NCI-H1436 treated with DMSO at 0.1 percent for 48 hours (cell line): ENCODE measurements at places on chromosomes 16 and 17.

DNA sequence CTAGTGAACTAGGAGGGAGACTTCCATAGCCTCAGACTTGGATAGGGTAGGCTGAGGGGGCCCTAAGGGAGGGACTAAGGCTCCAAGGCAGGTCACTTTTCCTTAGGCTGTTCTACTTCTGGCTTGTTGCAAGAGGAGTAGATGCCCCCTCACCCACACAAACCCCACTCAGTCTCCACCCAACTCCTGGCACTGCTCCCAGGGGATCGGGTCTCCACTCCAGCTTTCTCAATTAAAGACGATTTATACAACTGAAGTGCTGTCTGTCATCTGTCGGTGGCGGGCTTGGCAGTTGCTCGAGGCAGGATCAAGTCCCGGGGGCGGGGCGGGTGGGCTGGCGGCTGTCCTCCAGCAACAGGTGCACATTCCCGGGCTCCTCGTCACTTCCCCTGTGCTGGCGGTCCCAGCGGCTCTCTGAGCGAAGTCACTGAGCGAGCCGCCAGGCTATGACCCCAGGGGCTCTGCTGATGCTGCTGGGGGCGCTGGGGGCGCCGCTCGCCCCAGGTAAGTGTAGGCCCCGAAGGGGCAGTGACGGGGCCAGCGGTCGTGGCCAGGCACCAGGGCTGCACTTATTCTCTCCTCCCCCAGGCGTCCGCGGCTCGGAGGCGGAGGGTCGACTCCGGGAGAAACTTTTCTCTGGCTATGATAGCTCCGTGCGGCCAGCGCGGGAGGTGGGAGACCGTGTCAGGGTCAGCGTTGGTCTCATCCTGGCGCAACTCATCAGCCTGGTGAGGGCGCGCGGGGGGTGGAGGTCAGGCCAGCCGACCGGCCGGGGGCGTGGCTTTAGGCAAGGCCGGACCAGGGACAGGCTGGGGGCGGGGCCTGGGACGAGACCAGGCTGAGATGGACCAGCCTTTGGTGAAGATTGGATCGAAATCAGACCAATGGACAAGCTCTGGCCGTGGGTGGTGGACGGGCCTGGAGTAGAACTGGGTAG, at the start of gene CHRNB1:
Gene CHRNB1, plus strand, starts transcription at position 380 of the 937 bp plus-strand sequence. Its CDS starts 67 bp downstream, at position 447.
- peak; percentile 69 for DNase-seq

DNA sequence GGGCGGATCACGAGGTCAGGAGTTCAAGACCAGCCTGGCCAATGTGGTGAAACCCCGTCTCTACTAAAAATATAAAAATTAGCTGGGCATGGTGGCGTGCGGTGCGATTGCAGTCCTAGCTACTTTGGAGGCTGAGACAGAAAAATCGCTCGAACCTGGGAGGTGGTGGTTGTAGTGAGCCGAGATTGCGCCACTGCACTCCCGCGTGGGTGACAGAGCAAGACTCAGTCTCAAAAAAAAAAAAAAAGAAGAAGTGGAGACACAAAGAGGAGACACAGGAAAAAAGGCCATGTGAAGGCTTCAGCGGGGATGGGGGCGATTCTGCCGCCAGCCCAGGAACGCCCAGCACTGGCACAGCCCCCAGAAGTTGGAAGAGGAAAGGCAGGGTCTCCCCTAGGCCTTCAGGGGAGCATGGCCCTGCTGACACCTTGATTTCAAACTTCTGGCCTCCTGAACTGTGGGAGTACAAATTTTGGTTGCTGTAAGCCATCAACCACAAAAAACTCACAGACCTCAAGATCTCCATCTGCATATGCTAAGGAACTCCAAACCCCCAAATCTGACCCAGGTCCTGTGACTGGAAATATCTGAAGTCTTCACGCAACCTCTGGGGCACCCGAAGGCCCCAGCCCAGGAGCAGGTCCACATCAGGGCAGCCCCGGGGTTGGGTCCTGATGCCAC, 7.0 kb downstream of the SGSH start:
- DNase-seq: no peak

DNA sequence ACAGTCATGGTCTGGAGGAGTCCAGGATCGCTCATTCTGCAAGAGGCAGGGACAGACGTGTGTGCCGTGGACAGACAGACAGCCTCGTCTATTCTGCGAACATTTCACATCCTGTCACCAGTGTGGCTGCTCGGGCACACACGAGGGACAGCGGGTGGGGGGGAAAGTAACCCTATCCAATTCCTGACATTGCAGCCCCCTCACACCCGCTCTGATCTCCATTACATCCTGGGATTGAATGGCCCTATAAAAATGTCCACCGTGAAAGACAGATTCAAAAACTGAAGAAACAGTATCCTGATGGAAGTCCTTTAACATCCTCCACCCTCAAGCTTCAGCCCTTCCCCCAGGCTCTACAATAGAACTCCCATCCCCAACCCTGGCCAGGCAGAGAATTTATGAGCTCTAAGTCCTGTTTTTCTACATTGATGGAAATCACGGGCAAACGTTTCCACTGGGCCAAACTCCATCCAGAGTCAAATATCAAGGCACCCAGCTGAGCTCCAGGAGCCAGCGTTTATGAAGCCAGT, 39.4 kb downstream of the HS3ST3A1 start:
- no peak for DNase-seq

GRCh38 chr16:4370570-4371356, 885 bp upstream of the VASN start:
- DNase-seq: no peak

GRCh38 chr17:39755554-39756379, 18.0 kb downstream of the GRB7 start:
- no peak for DNase-seq

DNA sequence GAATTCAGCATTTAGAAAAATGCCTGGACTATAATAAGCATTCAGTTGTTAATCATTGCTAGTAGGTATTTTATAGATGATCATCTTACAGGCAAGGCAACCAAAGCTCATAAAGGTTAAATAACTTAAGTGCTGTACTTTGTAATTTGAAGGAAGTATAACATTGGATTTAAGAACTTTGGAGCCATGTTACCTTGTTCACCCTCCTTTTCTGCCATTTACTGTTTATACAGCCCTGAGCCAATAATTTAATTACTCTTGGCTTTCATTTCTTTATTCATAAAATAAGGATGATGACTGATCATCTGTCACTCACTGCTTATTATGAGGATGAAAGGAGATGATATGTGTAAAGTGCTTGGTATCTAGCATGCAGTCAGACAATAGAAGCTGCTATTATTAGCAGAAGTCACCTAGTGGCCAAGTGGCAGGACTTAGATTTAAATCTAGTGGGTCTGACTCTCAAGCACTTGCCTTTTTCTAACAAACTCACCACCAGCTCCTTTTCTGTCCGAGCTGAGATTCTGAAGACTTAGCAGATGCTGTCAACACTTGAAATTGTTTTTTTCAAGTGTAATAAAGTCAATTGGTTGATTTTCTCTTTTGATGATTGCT, 18.3 kb upstream of the DDX52 start:
- DNase-seq: no peak

DNA sequence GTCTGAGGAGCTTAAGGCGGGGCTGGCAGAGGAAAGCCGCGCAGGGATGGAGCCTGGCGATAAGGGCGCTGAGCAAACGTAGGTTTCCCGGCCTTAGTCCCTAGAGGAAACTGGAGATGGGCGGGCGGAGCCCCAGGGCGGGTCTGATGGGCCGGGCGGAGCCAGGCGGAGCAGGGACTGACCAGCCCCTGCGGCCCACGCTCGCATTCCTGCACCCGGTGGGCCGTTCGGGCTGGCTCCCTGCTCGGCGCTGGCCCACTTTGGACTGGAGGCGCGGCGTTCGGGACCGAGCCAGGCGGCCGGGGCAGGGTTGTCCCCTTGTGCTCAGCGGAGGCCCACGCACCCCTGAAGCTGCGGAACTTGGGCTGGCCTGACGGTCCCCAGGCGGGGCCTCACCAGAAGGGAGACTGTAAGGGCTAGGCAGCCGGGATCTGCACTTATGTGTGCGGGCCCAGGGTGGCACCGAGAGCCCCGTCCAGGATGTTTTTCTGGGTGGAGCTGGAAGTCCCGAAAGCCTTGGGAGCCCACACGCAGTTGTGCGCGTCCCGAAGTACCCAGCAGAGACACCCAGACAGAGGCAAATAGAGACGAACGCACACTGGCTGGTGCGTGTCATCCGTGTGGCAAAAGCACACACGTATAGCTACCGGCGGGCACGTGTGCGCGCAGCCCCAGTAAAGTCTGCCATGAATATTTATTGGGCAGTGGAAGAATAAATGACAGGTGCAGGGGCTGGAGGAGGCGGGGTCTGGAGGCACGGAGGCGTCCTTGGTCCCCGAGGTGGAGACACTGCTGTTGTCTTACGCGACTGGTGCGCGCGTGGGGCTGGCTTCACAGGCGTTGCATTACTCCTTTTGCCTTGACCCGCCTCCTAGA, 1.4 kb downstream of the PYDC1 start:
- DNase-seq: peak; percentile 13

DNA sequence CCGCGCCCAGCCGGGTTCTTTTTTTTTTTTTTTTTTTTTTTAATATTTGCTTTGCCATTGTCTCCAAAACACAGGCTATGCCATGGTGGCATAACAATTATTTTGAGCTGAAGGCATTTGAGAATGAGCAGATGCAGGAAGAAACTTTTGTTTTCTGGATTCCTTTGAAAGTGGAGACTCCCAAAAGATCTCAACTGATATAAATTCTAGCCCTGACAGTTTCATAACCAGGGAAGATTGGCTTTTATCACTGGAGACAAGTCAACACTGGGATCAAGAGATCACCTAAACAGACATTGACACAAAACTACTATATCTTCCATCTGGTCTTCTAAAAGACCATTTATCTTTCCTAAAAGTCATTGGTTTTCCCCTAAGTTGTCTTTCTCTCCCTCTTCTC, 10.1 kb upstream of the PRKCA start:
- DNase-seq: no peak

GRCh38 chr16:8109510-8110369, 480.6 kb downstream of the TMEM114 start:
- DNase-seq: no peak

GRCh38 chr16:89623511-89624261, 10.2 kb downstream of the DPEP1 start:
- no peak for DNase-seq

DNA sequence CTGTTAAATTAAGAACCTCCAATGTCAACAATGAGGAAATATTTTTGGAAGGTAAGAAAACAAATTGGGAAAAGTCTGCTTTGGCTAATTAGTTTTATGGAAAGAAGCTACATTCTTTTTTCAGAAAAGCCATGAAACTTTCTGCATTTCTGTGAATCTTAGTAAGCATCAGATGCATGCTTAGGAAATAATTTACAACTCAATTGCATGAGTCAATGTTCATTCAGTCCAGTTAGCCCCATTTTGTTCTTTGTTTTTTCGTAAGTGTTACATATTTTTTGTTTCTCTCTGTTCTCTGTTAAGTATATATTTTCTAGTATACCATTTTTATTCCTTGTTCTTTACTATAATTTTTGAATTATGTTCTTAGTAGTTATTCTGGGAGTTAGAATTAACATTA, 195.2 kb upstream of the KIF2B start:
- no peak for DNase-seq

- DNase-seq: no peak
Observed at GRCh38 chr17:40015005-40015997, at the start of gene CSF3. Gene CSF3, plus strand, starts transcription at chr17:40015440. Its CDS starts 35 bp downstream, at chr17:40015475.

- no peak for DNase-seq
Observed at GRCh38 chr17:78884148-78884825, 18.7 kb downstream of the CEP295NL start.

- DNase-seq: no peak
Observed at GRCh38 chr16:24858219-24859041, 12.7 kb downstream of the SLC5A11 start.

GRCh38 chr16:65099607-65100006, 22.3 kb downstream of the CDH11 start:
- no peak for DNase-seq

DNA sequence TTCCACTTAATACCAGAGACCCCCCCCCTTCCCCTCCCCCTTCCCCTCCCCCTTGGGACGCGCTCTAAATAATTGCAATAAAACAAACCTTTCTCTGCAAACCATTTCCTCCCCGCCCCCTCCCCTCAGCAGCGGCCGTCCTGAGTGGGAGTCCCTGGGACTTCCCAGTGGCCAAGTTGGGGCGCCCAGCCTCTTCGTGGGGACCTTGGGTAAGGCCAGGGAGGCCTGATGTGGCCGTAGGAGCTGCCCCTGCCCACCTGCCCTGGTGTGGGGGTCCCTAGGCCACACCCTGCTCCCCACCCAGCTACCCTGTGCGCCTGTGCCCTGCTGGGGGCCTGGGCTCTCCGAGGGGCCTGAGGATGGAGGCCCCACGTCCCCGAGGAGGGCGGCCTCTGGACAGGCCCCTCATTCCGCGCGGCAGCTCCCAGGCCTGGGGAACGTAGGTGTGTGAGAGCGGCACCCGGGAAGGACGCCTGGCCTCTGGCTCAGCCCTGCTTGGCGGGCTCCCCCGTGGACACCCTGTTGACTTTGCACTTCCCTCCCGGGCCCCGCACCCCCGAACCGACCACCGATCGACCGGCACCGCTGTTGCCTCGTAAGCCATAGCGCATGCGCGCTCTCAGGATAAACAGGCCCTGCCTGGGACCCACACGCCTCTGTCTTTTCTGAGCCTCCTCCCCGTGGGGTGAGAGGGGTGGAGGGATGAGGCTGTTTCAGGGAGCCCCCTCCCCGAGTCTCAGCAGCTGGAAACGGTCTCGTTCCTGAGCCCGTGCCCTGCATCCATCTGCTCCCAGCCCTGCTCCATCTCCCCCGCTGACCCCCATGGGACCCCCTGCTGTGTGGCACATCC, 9.0 kb downstream of the NTHL1 start:
- DNase-seq: no peak

GRCh38 chr16:86534779-86535615, 20.0 kb downstream of the MTHFSD start:
- DNase-seq: no peak

- DNase-seq: no peak
Observed at GRCh38 chr17:75931062-75931461, 9.8 kb downstream of the FBF1 start.

DNA sequence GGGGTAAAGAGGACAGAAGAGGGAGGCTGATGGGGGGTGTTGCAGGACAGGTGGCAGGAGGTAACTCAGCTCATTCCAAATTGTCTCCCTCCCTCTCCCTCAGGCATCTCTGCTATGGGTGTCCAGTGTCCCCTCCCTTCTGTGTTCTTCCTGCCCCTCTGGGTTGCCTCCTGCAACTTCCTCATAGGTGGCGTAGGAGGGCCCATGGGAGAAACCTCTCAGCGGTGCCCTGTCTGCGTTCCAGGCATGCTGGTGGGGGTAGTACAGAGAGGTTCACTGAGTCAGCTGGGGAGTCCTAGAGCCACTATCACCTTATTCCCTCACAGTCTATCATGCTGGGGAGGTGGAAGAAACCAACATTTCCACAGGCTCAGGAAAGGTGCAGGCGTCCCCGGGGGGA, 14.7 kb upstream of the ODF4 start:
- DNase-seq: no peak

DNA sequence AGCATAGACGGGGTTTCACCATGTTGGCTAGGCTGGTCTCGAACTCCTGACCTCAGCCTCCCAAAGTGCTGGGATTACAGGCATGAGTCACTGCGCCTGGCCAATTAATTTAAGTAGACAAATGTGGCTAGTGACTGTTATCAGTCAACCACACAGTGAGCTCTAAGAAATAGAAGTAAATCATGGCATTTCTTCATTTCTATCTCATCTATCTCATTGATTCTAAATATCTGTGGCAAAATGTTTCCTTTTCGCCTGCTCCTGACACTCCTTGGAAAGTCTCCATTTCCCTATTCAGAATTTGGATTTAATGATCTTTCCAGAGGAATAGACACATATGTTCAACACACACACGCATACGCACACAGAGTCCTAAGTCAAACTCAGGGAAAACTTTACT, 81.3 kb downstream of the HIC1 start:
- no peak for DNase-seq

- DNase-seq: no peak
Observed at GRCh38 chr17:31534223-31534888, 142.9 kb downstream of the RAB11FIP4 start.

GRCh38 chr17:67365738-67366192, 612 bp downstream of the PSMD12 start:
- no peak for DNase-seq
